ENCODE measurements at places on chromosomes 3 and 15.

DNA sequence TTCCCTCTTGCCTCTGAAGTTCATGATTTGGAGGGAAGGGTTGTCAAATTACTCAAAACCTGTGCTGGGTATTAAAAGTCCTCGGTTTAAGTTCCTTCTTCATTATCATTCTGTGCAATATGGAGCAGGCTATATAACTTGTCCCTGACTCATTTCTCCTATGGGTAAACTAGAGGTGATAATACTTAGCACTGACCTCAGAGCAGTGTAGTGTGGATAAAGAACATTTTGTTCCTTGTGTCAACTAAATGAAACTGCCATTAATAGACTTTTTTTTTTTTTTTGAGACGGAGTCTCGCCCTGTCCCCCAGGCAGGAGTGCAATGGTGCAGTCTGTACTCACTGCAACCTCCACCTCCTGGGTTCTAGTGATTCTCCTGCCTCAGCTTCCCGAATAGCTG, 2.2 kb upstream of the BBX start:
- DNase-seq = no peak

- no peak for DNase-seq
Observed at GRCh38 chr3:135324301-135324700, 529.2 kb downstream of the EPHB1 start.

- no peak for DNase-seq
Observed at GRCh38 chr3:69085168-69085832, 563 bp downstream of the ARL6IP5 start.

DNA sequence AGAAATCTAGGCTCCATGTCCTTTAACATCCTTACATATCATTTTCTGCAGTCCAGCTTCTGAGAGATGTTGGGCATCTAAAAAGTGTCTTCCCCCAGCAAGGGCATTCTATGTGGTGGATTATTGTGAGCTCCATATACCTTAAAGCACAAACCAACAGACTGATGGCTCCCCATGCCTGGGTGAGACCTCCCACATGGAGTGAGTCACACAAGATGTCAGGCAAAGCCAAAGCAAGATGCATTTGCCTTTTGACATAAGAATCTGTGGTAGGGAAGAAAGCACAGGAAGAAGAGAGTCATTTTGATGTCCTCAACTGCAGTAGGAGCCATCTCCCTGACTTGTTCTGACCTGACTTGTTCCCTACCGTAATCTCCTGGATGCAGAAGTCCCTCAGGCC, 238.7 kb upstream of the EIF1B start:
- DNase-seq = no peak

DNA sequence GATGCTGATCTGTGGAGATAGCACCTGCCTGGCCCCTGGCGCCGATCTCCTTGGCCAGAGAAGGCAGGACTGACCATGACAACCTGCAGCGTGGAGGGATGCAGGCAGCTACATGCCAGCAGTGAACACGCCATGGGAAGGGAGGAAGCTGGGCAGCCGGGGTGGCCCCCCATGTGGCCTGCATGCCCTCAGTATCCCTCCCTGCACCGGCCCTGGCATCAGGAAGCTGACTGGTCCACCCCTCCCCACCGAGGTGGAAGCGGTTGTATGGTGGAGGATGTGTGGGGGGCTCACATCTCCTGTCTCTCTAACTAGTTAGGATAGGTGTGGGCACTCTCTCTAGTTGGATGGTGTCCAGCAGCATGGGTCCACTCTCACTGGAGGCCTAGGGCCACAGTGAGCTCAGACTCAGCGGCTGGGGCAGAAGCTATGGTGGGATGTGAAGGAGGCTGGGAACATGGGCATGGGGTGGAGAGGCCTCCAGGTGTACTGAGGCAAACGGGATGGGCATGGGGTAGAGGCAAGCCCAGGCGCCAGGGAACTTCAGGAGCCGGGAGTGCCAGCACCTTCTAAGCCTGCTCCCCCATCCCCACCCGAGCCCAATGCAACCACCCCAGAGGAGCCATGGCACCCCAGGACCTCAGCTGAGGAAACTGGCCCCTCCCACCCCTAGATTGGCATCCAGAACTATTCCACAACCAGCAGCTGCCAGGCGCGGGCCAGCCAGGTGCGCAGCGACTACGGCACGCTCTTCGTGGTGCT, 1.8 kb upstream of the ABTB1 start:
- no peak for DNase-seq

DNA sequence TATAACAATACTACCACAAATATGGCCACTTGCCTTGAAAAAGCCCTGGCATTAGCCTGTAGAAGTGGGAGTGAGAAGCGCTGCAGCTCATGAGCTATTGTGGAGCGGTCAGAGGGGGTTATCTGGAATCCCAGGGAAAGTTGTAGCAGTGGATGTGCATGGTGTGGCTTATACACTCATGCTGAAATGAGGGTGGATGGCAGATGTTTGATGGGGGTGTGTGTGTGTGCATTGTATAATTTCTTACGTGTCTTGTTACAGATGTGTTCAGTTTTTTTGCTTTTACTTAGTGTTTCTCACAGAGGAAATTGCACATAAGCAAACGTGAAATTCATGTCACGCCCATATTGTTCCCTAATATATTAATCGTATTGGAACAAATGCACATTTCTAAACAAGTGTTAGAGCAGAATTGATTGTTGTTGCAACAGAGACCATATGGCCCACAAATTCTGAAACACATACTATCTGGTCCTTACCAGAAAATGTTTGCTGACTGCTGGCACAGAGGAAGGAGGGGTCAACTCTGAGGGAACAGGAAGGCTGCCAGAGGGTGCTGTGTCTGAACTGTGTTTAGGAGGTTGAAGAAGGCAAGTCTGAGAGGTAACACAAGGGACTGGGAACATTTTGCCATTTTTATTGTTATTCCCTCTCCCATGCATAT, 200.0 kb upstream of the CFAP20DC start:
- DNase-seq = no peak

GRCh38 chr15:93517176-93517575, 428.2 kb upstream of the RGMA start:
- DNase-seq = no peak

- no peak for DNase-seq
Observed at GRCh38 chr15:79168922-79169456, 78.4 kb upstream of the RASGRF1 start.

DNA sequence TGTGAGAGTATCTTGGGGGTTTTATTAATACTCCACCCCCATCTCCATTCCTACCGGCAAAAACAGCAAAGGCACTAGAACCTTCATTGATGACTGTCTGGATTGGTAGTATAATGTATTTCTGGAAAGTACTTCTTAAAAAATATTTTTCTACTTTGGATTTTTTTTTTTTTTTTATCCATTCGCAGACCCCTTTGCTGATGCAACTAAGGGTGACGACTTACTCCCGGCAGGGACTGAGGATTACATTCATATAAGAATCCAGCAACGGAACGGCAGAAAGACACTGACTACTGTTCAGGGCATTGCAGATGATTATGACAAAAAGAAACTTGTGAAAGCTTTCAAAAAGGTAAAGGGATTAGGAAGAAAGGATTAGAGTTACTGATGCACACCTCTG, 1.2 kb downstream of the EIF1B start:
- DNase-seq = no peak

DNA sequence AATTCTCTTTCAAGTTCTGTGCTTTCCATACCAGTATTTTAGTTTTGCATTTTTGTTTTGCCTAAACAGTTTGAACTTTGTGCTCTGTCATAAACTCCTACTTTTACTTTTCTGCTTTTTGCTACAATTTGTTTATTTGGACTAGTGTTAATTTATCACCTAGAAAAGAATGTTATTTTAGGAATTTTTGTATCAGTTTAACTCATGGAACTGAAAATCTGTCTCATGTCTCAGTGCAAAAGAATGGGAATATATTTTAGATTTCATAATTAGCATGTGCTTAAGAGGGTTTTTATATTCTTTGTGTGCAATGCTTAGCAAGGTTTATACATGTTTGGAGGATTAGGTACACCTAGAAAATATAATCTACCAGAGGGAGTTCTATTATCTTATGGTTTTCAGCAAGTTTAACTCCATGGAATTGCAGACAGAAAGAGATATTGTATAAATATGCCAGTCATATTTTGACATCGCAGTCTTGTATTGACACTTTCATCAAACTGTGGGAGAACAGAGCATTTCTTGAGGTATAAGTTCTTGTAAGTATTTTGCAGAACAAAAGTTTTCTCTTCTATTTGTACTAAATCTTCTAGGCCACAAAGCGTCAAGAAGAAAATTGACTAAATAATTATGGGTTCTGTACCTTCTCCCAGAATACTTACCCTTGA, 409.9 kb downstream of the RBMS3 start:
- no peak for DNase-seq

- DNase-seq = no peak
Observed at GRCh38 chr3:157300981-157301663, 135.5 kb upstream of the PTX3 start.

DNA sequence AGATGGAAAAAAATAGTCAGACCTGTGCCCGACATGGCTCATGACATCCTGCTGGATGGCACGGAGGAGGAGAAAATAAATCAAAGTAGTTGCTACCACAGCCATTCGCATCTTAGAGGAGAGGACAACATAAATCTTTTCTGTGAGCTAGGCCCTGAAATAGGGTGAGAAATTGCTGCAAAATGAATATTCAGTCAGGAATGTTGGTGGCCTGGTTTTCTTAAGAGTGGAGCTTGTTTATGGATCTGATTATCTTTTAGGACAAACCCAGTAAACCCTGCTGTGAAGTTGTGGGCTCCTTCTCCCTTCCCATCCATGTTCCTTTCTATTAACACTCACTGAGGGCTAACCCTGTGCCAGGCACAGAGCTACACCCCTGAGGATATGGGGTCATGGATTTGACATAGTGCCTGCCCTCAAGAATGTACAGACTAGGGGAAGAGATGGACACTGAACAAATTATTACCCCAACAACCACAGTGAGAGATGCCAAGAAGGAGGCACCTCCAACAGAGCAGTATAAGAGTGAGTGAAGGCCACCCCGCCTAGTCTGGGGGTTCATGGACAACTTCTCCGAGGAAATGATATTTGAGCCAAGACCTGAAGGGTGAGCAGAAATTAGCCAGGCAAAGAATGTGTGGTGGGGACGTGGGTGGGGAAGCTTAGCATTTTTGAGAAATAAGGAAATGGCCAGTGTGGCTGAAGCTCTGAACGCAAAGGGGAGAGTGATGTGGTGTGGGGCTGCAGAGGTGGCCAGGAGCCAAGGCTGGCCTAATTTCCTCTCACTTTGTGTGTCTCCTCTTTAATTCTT, 68.9 kb upstream of the ARL8B start:
- no peak for DNase-seq

GRCh38 chr3:190617185-190617584, 103.3 kb downstream of the IL1RAP start:
- no peak for DNase-seq

DNA sequence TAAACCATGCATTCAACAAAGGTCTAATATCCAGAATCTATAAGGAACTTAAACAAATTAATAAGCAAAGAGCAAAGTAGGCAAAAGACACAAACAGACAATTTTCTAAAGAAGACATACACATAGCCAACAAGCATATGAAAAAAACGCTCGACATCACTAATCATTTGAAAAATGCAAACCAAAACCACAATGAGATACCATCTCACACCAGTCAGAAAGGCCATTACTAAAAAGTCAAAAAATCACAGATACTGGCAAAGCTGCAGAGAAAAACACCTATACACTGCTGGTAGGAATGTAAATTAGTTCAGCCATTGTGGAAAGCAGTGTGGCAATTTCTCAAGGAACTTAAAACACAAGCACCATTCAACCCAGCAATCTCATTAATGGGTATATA, 53.8 kb downstream of the FSIP1 start:
- DNase-seq = no peak

- no peak for DNase-seq
Observed at GRCh38 chr15:75923756-75924155, 20.1 kb downstream of the FBXO22 start.

- no peak for DNase-seq
Observed at GRCh38 chr3:128404276-128405068, 62.2 kb downstream of the DNAJB8 start.

DNA sequence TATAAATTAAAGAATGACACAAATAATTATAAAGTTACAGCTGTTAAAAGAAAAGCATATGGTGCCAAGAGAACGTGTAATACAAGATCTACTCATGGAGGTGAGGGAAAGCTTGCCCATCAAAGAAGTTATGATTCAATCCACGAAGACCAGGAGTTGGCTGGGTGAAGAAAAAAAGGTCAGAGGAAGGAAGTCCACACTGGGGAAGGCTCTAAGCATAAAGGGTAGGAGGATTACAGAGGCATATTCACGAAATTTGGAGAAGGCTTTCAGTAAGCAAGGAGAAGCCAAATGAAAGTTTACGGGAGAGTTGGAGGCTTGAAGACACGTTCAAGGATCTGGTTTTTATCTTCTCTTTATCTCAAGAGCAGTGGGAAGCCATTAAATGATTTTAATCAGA, 1.8 kb upstream of the TGFBR2 start:
- no peak for DNase-seq

DNA sequence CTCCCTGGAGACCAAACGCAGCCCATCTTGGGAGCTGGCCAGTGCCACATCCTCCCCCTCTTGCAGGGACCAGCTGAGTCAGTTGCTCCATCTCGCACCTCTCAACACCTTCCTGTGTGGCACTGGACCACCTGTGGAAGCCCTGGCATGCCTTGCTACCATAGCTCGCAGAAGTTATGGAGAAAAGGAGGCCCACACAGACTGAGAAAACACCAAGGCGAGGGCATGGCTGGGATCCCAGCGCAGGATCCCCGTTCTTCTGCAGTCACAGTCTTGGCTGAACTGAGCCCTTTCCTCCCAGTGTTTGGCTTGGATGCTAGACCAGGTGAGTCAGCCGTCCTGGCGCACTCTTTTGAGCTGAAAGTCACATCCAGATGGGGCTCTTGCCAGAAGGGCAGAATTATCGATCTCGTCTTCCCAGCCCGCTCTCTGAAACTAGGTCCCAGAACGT, 46.9 kb downstream of the CHRD start:
- DNase-seq = no peak

DNA sequence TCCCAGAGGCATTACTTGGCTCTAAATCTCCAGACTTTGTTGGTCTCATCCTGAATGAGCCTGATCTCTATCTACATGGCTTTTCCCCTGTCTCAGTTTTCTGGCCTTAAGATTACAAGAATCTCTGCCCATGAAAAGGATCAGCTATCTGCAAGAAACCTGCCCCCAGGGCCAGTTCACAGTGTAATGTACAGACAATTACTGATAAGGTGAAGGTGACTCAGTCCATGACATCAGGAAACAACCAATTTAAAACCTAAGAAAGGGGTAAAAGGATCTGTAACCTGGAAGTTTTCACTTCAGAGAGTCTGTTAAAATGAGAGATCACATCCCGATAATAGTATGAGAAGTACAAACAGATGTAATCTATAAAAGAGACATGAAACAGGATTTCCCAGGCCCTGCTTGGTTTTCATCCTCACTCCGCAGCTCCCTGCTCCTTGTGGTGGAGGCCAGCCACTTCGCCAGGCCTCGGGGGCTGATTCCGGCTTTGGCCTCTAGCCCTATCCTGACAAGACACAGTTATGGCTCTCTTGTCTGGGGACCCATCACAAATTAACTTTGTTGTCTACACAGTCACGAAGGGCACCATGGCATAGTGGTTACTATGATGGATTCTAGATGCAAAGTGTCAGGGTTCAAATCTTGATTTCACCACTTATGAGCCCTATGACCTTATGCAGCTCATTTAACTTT, 136.9 kb downstream of the THSD4 start:
- DNase-seq = no peak

- no peak for DNase-seq
Observed at GRCh38 chr3:23809840-23810342, 4.1 kb downstream of the UBE2E1 start.

Measured in activated naive CD4-positive, alpha-beta T cell (primary cell).